Prostate gland (tissue), 2 donors: ENCODE measurements at places on chromosomes 4 and X.

DNA sequence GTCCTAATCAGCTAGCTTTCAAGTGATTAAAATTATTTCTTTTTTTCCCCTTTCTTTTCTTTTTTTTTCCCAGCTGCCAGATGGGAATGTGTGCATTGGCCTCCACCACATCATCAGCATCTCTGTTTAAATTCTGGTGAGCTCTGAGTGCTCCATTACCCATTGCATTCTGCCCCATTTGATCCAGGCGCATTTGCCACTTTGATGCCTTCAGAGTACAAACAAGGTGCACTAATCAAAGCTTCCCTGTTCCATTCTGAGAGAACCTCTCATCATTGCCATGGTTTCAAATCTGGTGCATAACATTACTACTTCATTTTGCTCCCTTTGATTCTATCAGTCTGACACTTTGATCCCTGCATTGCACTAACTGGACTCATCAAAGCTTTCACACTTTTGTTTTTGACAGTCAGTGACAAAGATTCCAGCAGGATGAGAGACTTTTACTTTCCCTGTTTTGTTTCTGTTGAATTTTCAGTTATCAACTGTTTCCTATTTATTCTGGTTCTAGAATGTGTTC is 238.8 kb upstream of the PCDH10 start:
- DNase-seq = no peak

- no peak for DNase-seq
Observed at GRCh38 chrX:43064096-43064495, 286.1 kb upstream of the PPP1R2C start.

DNA sequence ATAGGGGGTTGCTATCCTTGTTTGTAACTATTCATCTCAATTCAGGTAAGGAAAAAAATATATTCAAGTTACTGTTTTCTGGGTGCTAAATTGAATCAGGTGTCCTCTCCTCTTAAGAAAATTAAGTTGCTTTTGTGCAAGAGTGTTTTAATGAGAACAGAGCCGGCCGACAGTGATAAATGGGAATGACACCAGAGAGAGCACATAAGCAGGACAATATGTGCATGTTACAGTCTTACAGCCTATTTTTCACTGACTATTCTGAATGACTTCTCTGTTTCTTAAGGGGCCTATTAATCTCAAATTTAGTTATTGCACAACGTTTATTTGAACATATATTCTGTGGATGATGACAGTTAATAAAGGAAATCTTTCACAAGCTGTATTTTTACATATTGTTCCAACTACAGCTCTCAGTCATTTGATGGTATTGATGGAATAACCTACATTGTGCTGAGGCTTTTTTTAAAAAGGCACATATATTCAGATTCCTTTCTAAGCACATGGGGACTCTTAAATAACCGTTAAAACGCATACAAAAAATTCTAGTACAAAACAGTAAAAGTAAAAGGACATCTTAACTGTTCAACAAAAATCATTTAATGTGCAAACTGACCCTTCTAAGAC is 68.4 kb downstream of the SLC10A7 start:
- DNase-seq = no peak

DNA sequence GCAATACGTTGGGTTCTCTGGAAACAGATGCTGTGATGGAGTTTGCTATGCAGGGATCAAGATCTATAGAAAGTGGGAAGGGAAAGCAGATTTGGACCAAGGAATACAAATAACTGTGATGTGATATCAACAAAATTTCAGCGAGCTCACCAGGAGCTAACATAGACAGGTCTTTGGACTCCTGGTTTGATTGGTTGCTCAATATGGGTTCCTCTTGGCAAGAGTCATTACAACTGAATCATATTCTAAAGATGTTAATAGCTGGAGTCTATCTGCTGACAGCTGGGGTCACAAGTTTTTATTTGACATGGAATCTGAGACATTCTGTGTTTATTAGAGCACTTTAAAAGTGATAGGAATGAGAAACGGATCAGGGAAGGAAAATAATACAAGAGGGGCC is 637.6 kb upstream of the GNPDA2 start:
- no peak for DNase-seq

DNA sequence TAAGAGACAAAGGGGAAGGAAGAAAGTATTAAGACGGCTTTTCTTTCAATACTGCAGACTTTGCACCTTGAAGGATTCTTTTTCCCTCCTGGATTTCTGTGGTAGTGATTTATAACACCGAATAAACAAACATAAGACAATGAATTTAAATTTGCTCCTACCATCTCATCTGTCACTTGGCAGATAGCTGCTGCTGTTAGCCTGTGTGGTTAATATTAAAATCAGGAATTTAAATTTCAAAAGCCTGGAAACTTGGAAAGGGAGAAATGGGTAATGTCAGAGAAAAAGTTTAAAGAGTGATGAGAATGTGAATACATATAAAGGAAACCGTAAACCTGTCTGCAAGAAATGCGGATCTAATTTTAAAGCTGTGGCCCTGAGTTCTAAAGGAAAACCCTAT is 3.4 kb downstream of the FAM149A start:
- no peak for DNase-seq

DNA sequence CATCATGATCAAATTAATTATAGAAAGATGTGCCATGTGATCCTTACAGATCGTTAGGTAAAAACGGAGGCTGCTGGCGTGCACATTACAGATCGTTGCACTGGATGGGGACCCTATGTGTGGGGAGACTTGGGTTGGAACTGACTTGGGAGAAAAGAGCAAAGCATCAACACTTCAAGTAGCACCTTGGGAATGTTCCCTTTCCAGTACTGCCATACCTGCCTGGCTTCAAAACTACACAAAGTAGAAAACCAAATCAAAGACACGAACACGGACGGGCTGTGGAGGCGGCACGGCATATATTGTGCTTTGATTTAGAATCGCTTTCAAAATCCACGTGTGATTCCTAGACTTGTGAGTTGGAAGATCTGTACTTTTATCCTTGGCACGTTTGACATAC is 898 bp downstream of the CMC4 start:
- no peak for DNase-seq

GRCh38 chr4:27121830-27122229 is 261.2 kb downstream of the STIM2 start:
- DNase-seq = no peak

DNA sequence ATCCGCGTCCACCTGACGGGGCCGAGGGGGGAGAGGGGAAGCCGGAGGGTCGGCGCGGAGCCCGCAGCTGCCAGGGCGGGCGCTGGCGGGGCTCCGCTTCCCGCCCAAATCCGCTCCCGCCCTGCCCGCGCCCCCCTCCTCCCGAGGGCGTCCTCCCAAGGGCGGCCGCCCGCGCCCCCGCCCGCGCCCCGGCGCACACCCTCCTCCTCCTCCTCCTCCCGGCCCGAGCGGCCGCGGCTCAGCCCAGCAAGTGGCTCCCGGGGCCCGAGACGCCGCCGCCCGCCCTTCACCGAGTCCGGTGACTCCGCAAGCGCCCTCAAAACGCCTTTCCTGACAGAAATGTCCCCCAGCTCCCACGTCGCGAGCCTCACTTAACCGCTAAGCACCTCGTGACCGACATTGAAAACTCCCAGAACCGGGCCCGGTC is 487 bp downstream of the HMGB2 start:
- DNase-seq = peak; percentile 67

DNA sequence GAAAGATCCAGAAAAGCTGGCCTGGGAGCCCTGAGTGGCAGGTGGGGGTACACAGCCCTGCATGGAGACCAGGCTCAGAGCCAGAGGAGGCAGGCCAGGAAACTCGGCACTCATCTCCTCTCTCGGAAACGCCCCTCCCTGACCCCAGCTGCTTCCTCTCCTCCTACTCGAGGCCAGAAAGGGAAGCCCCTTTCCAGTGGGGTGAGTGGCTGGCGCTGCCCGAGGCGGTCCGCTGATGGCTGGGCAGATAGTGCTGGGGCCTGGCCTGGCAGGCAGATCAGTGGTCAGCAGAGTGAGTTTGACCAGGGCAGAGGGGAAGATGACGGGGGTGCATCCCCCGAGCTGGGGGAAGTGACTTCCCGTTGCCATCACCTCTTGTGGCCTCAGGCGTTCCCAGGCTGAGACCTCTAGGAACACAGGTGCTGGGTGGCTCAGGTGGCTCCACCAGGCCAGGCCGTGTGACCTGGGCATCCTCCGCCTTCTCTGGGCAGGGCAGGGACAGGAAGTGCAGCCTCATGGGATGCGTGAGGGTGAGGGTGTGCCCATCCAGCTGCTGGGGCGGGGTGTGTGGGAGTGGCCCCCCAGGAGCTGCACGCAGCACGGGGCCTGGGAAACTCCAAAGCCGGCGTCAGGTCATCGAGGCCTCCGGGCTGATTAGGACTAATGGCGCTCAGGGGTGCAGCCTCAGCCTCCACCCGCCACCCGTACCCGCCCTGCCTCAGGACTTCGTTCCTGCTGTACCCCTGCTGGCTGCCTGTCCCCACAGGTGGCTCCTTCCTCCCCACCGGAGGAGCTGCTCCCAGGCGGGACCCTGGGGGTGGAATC is 5.7 kb downstream of the SH3BP2 start:
- DNase-seq = no peak

DNA sequence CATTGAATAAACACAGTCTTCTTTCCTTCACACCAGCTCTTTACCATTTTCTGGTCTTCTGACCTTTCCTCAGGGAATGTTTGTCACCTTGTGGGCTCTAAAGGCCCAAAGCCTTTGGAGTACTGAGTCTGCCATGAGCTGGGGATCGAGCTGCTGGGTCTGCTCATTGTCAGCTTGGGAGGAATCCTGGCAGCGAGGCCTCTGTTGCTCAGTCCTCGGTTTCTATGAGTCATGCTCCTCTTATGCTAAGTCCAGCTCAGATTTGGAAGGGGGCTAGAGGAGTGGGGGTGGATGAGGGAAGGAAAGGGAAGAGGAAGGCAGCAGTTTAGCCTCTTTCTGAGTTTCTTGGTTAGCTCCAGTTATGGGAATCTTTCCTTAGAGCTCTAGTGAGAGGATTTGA is 31.1 kb downstream of the NHSL2 start:
- no peak for DNase-seq

DNA sequence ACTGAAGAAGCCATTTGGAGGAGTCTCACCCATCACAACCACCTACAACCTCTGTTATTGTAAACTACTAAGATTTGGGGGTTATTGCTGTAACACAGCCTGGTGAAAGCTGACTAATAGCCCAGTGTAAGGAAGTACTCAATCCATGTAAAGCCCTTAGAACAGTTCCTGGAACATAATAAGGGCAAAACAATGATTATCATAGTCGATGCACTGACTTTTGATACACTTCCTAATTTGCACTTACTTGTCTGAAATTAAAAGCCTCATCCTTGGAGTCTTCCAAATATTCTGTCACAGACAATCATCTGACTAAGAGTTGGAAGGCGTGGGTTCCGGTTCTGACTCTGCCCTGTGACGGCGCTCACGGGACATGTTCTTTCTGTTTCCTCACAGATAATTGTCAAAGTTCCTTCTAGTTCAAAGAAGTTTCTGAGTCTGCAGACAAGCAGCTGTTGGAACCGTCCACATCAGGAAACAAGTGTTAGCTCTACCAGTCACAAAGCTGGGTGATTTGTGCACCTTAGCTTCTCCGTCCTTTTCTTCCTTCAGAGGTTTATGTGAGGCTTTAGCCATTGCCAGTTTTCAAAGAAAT is 33.4 kb upstream of the RASGEF1B start:
- DNase-seq = peak; percentile 62

GRCh38 chr4:86359944-86360478 is at the start of gene MAPK10:
Gene MAPK10, minus strand, starts transcription at chr4:86360053.
- DNase-seq = peak; percentile 54

- DNase-seq = no peak
Observed at GRCh38 chr4:161762796-161763195, 401.0 kb downstream of the FSTL5 start.

GRCh38 chrX:122187069-122187713 is 996.9 kb upstream of the GRIA3 start:
- no peak for DNase-seq

- no peak for DNase-seq
Observed at GRCh38 chrX:129933700-129934099, 27.7 kb downstream of the UTP14A start.

GRCh38 chrX:51779306-51779705 is 36.1 kb downstream of the GSPT2 start:
- DNase-seq = no peak

GRCh38 chrX:104195489-104196084 is 29.3 kb downstream of the FAM199X start:
- no peak for DNase-seq

GRCh38 chrX:132227383-132228112 is 8.3 kb upstream of the RAP2C start:
- no peak for DNase-seq

DNA sequence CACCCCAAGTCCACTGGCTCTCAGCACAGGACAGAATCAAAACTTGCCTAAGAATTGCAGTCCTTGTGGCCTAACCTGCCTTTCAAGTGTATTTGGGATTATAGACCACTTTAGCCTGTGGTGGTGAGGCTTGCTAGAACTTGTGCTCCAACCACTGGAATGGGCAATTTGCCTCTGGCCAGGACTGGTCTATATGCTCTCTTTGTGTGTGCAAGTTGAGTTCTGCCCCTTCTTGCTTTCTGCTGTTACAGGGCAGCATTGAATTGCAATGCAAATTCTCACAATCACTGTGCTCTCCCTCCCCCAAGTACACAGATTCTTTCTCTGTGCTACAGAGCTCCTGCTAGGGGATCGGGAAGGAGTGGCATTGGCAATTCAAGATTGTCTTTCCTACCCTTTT is 233.6 kb upstream of the DIPK2B start:
- DNase-seq = peak; percentile 30

GRCh38 chr4:165813606-165814005 is 59.4 kb upstream of the TLL1 start:
- DNase-seq = no peak

- DNase-seq = no peak
Observed at GRCh38 chr4:88964450-88964849, 92.5 kb downstream of the FAM13A start.

GRCh38 chr4:185305979-185306442 is 89.7 kb downstream of the LRP2BP start:
- DNase-seq = no peak

GRCh38 chr4:184016759-184017668 is 111.9 kb downstream of the STOX2 start:
- no peak for DNase-seq

DNA sequence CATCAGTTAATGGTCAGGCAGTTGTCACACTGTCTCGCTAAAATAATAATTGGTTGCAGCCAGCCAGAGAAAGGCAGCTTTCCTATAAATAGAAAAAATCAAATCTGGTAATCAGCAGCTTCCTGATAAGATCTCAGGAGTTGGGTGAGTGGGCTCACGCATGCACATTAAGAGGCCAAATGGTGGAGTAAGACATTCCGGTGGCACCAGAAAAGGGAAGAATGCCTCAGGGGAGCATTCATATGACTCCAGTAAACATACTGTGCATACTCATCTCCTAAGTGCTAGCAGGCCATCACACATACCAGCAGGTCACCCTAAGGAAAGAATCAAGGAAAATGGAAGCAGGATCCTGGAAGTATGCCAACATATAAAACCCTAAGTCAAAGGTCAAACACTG is 40.1 kb downstream of the UGT2B15 start:
- DNase-seq = no peak

- no peak for DNase-seq
Observed at GRCh38 chrX:104749951-104750610, 184.1 kb downstream of the IL1RAPL2 start.

DNA sequence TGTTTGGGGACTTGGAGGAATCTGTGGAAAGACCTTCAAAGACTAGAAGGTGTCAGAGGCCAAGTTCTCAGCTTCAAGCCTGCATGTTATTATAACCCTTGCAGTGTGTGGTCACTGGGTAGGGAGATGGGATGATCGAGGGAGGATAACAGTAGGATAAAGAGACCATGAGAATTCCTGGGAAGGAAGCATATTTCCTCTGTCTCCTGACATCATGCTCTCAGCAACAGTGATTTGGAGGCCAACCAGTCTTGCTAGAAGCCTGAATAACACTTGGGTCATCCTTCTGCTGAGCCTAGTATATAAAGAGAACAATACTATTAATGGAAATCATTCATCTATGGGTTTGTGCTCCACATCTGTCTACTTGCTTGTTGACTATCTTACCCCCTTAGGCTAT is 40.9 kb upstream of the ANXA3 start:
- DNase-seq = no peak
